ENCODE measurements at places on chromosomes 12 and 14.

- peak; percentile 87 for DNase-seq
Observed at GRCh38 chr12:42144408-42145196, at the start of gene GXYLT1. TSS of gene GXYLT1 (minus strand) at chr12:42144874. CDS start at chr12:42144646, 228 bp downstream.

- no peak for DNase-seq
Observed at GRCh38 chr14:64114166-64114565, 180.0 kb downstream of the ESR2 start.

- no peak for DNase-seq
Observed at GRCh38 chr12:132491138-132491663, 1.2 kb downstream of the FBRSL1 start.

- no peak for DNase-seq
Observed at GRCh38 chr12:110165540-110166159, 41.5 kb downstream of the IFT81 start.

GRCh38 chr12:107490010-107490409, 195.6 kb upstream of the PWP1 start:
- DNase-seq = no peak

DNA sequence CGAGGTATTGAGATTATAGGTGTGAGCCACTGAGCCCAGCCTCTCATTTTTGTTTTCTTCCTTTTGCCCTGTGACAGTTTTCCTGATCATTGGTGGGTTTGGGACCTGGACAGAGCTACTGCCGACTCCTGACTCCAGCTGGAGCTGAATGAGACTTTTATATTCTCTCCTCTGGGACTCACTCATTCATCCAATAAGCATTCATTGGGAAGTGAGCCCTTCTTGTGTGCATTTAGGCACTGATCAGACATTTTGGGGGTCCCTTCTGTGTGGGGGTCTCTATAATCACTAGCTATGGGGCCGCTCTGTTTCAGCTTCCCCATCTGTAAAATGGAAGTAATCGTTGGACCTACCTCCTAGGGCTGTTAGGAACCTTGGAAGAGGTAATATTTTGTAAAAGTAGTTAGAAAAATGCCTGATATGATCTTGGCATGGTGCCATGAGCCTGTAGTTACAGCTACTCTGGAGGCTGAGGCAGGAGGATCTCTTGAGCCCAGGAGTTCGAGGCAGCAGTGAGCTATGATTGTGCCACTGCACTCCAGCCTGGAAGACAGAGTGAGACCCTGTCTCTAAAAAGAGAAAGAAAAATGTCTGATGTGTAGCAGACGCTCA, 7.2 kb downstream of the SH2B3 start:
- DNase-seq = no peak

DNA sequence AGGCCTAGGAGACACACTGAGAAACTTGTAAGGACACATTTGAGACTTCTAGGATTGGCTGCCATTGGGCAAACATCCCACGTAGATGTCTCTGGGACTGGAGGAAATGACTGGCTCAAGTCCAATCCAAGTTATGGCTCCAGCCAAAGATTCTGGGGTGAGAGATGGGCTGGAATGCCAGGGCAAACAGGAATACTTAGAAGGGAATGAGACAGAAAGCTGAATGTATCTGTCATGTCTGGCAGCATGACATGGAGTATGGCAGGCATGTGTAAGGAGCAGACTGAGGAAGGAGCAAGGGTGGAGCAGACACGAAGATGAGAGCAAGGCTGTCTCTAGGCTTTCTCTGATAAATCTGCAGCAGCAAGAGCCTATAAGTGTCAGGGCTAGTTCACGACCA, 209.2 kb downstream of the PHLDA1 start:
- no peak for DNase-seq

GRCh38 chr14:65704437-65704836, 291.9 kb downstream of the FUT8 start:
- peak; percentile 9 for DNase-seq

DNA sequence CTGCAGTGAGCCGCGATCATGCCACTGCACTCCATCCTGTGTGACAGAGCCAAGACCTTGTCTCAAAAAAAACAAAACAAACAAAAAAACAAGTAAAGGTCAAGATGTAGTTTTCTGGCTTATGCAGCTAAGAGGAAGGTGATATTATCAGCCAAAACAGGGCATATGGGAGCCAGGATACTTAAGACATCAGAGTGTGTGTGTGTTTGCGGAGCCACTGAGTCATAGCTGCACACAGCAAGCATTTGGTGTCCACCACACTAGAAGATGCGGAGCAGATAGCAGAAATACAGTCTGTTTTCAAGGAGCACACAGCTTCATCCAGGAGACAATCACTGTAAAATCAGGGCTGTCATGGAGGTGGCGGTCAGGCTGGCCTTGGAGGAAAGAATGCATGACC, 72.6 kb upstream of the REP15 start:
- no peak for DNase-seq

- no peak for DNase-seq
Observed at GRCh38 chr12:126558810-126559209, 1493.6 kb downstream of the AACS start.

- peak; percentile 74 for DNase-seq
Observed at GRCh38 chr14:29548948-29549370, 378.7 kb downstream of the PRKD1 start.

- no peak for DNase-seq
Observed at GRCh38 chr12:111405859-111406473, at the start of gene SH2B3. TSS of gene SH2B3 (plus strand) at chr12:111405923. CDS start at chr12:111418146, 12,223 bp downstream.

- DNase-seq = no peak
Observed at GRCh38 chr14:63078569-63078968, 33.3 kb upstream of the KCNH5 start.

DNA sequence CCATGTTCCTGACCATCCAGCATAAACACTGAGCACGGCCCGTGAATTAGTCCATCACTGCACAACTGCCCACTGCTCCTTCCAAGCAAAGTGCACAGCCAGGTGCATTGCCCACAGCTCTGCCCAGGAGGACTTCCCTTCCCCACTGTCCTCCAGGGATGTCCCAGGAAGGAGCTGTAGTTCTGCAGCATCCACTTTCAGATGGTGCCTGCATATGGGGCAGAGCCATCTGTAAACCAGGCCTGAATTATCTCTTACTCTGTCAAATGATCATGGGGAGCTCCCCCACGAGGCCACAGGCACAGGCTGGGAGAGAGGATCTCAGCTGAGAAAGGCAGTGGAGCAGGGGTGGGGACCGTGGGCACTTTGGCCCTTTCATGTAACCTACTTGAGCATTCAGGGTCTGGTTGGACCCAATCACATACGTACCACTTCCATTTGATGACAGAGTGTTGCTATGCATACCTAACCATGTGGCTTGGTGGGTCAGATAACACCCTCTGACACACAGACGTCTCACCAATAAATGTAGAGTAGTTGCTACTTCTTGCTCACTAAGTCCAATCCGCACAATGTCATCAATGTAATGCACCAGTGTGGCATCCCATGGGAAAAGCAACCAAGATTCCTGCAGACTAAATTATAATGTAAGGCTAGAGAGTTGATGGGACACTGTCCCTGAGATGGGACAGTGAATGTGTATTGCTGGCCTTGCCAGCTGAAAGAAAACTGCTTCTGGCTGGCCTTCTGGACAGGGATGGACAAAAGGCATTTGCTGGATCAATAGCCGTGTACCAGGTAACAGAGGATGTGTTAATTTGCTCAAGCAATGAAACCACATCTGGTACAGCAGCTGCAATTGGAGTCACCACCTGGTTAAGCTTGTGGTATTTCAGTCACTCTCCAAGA, 113.8 kb upstream of the C14orf180 start:
- no peak for DNase-seq

GRCh38 chr14:64363265-64363846, 24.8 kb upstream of the MTHFD1 start:
- DNase-seq = no peak

DNA sequence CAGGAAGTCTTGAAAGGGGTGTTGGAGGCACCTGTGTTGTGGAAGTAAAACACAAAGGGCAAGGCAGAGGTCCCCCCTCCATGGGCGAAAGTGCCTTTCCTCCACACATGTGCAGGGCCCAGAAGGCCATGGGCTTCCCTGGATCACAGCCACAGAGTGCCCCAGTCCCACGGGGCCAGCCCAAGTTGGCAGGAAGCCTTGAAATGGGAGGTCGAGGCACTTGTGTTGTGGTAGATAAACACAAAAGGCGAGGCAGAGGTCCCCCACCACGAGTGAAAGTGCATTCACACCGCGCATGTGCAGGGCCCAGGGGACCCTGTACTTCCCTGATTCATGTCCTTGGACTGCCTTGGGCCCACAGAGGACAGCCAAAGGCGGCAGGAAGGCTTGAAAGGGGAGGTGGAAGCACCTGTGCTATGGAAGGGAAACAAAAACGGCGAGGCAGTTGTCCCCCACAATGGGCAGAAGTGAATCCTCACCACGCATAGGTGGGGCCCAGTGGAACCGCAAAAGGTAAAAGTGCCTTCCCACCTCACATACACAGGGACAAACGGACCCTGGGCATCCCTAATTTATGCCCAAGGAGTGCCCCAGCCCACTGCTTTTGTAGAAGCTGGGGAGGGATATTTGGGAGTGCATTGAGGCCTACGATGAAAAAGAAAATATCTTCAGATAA, 585.4 kb downstream of the ALG10 start:
- no peak for DNase-seq

- no peak for DNase-seq
Observed at GRCh38 chr14:41303506-41303905, 303.2 kb upstream of the LRFN5 start.

DNA sequence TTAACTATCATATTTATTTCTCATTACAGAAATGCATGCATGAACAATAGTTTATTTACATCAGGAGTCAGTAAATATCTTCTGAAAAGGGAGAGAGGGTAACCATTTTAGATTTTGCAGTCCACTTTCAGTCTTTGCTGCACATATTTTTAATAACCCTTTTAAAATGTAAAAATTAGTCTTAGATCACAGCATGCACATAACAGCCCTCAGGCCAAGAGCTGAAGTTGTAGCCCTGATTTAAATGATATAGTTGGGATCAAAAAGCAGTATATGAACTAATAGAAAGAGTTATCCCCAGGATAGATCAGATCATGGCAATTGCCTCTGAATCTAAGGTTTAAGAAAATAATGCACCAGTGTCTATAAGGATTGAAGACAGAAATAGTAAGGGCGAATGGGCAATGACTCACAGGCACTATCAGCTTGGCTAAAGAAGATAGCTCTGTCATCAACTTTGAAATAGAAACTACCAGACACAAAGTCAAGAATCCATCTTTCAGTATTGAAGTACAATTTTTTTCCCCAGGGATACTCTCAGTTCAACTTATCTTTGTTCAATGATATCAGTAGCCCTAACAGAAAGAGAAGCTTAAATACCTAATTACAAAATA, 13.1 kb upstream of the CLEC7A start:
- DNase-seq = no peak

GRCh38 chr12:58487255-58487654, 433.0 kb downstream of the LRIG3 start:
- DNase-seq = no peak

DNA sequence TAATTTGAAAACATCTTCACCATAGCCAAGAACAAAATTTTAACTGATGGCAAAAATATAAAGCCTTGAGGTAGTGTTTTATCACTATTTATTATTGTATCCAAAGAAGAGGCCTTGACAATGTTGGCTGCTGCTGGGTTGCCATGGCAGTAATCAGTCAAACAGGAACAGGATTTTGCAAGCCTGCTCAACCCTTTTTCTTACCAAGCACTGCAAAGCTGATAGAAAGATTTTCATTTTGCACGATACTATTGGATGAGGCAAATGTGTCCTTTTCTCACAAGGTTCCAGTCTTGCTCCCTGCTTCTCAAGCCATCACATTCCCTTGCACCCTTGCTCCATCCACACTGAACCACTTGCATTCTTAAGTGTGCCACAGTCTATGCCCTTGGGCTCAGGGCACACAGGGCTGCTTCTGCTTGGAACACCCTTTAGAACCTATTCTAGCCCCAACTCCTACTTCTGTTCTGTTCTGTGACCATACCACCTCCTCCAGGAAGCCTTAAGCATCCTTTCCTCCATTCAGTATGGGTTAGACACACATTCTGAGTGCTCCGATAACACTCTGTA, 76.5 kb upstream of the AMIGO2 start:
- DNase-seq = peak; percentile 9

DNA sequence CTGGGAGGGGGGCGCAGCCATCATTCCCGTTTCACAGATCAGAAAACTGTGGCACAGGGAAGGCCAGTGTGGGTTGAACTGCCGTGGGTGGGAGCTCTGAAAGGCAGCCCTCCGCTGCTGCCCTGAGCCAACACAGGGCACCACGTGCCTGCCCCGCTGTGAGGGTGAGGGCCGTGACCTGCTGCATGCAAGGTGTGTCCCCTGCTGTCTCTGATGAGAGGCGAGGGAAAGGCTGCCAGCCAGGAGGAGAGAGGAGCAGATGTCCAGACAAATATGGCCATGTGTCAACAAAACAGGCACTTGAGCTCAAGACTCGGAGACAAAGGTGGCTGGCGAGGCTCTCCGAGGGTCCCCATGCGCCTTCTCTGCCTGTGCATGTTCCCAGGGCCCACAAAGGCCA, 108.8 kb downstream of the RBM19 start:
- DNase-seq = no peak

- DNase-seq = no peak
Observed at GRCh38 chr14:92687681-92688433, 60.6 kb downstream of the LGMN start.

DNA sequence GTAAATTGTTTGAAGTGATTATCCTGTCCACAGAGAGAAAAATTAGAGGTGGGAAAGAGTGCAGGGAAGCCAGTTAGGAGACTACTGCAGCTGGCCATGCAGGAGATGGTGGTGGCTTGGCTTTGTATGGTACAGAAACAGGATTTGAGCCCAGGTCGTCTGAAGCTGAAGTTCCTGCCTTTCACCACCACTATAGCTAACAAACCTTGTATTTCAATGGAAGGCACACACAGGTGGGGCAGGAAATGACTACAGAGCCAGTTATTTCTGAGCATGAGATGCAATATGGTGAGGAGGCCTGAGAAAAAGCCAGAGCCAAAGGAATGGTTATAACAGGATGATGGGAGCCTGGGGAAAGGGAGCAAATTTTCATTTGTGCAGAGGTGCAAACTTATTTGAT, 103.9 kb downstream of the BTG1 start:
- no peak for DNase-seq

DNA sequence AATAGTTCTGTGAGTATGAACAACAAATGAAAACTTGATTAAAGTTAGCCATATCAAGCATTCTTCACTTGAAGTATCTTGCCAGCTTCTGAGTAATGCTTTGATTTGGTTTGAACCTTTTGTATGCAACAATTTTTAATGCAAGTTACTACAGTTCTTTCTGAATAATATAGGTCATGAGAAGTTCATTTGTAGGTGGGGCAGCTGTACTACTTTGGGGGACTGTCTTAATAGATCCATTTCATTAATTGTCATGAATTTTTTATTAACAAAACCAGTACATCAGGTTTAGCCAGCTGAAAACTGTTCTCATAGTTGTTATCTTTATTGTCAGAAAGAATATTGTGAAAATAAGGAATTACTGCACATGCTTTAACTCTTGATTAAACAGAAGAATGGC, 142.7 kb downstream of the FOXA1 start:
- no peak for DNase-seq

GRCh38 chr12:4468994-4469393, 23.4 kb upstream of the FGF6 start:
- no peak for DNase-seq

DNA sequence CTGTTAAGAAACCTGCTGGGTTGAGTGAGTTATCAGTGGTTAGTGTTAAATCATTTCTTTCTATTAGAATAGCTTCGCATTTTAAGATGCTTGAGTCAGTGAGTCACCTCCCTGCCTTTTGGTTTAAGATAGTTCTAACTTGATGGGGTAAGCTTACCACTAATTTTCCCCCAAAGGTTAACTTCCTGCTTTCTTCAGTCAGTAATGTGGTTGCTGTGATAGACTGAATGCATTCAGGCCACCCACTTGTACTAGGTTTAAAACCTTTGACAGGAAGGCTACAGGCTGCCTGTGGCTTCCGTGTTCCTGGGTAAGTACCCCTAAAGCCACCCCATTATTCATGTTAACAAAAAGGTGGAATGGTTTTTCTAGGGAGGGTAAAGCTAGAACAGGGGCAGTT, 25.3 kb downstream of the CLEC2A start:
- no peak for DNase-seq

Data from fibroblast of the conjunctiva (primary cell).